ENCODE measurements at places on chromosomes 3 and 15.

GRCh38 chr3:144760831-144761230, 789.2 kb downstream of the DIPK2A start:
- DNase-seq: no peak

DNA sequence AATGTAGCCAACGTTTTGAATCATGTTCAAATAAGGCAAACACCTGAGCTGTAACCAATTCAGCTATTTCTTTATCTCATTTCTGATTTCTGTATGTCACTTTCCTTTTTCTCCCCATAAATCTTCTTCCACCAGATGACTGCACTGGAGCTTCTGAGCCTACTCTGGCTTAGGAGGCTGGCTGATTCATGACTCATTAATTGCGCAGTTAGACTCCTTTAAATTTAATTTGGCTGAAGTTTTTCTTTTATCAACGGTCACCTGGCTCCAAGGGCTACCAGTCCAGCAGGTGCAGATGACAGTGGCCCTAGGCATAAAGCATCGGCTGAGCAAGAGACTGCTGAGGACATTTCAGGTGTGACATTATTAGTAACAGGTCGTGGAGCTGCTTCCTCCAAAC, 39.6 kb upstream of the ITGA11 start:
- DNase-seq: no peak

GRCh38 chr3:142211034-142211433, 14.4 kb downstream of the GK5 start:
- no peak for DNase-seq

- no peak for DNase-seq
Measured at GRCh38 chr3:10006762-10007090, 19.5 kb upstream of the FANCD2 start.

DNA sequence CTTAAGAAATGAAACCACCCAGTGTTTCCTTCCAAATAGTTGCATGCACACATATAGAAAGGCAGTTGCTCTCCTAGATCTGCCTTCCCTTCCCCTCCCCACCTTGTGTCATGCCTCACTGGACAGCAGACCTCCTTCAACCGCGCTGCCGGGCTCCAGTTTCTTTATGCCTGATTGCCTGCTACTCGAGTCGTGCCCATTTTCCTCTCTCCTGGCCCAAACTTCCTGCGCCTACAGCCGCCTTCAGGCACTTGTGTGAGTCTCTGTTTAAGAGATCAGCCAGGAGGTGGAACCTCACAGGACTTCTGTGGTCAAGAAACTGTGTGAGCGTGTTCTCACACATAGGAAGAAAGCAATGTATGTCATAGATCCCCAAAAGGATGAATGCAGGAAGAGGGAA, 8.8 kb upstream of the FAM107A start:
- DNase-seq: no peak

DNA sequence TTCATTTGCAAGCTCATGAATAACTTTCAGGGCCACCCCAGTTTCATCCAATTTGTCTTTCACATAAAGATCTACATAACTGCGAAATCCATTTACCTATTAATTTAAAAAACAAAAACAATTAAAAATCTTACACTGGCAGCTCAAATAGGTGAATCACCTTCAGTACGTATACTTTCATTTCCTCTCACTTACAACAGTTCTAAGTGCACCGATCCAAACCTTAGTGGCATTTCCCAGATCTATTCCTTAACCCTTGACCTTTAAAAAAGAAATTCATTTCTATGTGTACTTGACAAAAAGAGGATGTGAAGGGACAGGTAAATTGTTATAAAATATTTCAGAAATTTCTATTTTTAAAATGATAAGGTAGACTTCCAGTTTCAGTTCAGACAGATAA, 30.8 kb downstream of the TOP2B start:
- DNase-seq: no peak

- DNase-seq: no peak
Measured at GRCh38 chr3:4674216-4674615, 181.1 kb downstream of the ITPR1 start.

DNA sequence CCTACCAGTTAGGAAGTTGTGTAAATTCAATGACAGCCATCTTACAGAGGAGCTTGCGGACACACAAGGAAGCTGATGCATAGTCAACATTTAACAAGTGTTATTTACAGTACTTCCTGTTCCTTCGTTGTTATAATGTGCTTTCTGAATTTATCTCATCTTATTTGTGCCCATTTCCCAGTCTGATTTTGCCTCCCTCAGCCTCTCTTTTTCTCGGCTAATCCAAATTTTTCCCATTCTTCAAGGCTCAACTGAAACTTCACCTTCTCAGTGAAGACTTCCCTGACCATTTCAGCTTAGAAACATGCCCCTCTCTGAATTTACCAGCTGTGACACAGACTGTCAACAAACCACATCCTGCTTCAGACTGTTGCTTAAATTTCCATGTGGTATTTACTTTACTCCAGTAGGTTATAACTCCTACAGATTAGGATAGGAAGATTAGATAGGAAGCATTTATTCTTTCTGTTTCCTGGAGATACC, 55.7 kb upstream of the CP start:
- DNase-seq: no peak

GRCh38 chr3:155069729-155070128, 10.4 kb upstream of the MME start:
- DNase-seq: no peak

DNA sequence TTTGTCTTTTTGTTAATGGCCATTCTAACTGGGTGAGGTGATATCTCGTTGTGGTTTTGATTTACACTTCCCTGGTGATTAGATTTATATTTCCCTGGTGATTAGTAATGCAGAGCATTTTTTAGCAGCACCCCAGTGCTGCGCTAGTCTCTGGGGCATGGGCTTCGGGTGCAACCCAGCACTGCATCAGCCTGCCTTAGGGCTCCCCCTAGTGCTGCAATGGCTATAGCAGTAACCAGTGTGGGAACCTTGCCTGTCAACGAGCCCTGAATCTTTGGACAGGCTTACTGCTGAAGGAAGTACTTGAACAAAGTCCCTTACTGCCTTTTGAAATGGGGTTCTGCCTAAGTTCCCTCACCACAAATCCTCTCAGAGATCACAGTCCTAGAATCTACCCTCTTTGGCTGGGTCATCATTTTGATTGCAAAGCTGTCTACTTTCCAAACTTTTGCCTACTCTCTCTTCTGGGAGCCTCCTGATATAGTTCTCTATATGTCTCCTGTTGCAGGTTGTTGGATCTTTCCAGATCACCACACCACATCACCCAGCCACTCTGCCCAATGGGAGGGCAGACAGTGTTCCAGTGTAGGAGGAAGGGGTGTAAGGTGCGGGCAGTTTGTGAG, 79.2 kb upstream of the CCNL1 start:
- peak; percentile 69 for DNase-seq

GRCh38 chr15:33068511-33068990, 126.0 kb downstream of the FMN1 start:
- DNase-seq: no peak

GRCh38 chr3:144402430-144402829, 430.8 kb downstream of the DIPK2A start:
- no peak for DNase-seq

Data from activated CD4-positive, alpha-beta T cell treated with anti-CD3 and anti-CD28 coated beads, Interleukin-2, amount 50 U/mL, for 4 hours (primary cell).